ENCODE measurements at places on chromosomes 12 and 14. TPM values are rescaled to one million over a fixed set of nuclear protein-coding genes. Genes with fewer than 3 reads are reported as not detected.

DNA sequence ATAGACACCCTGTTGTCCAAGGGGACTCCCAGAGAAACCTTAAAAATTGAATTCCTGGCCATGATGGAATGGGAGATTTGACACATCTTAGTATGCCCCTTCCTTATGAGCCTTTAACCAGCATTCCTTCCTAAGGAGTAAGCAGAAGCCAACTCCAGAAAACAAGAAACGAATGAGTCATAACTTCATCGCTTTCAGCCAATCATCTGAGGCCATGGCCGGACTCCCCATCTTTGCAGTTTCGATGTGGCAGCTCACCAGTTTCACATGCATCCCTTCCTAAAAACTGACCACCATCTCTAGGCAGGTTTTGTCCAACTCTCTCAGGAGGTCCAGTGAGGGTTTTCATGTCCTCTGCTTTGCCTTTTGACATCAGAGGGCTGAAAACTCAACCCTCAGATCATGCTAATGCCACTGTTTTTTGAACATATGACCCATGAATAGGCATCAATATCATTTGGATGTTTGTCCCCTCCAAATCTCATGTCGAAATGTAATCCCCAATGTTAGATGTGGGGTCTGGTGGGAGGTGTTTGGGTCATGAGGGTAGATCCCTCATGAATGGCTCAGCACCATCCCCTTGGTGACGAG, 19.9 kb downstream of the DAAM1 start:
- no peak for DNase-seq

The THAP2 gene
- polyA plus RNA-seq, result 8.4 TPM

The KLRF1 gene
- polyA plus RNA-seq, result 0.42 TPM

DNA sequence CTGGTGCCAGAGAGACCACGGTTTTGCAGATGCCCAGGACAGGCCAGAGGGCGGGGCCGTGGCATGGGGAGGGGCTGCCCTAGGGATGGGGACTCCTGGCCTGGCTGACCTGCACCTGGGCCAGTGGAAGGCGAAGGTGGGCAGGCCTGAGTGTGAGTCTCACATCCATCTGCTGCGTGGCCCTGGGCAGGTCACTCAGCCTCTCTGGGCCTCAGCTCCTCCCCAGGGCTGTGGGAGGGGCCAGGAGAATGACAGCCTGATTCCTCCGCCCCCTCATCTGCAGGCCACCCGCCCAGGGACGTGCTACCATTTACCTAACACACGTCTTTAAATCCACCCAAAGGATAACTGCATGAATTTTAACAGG, 90.9 kb downstream of the GALNT9 start:
- DNase-seq, result no peak

GRCh38 chr12:24198070-24198469, 248.6 kb upstream of the SOX5 start:
- DNase-seq, result no peak

DNA sequence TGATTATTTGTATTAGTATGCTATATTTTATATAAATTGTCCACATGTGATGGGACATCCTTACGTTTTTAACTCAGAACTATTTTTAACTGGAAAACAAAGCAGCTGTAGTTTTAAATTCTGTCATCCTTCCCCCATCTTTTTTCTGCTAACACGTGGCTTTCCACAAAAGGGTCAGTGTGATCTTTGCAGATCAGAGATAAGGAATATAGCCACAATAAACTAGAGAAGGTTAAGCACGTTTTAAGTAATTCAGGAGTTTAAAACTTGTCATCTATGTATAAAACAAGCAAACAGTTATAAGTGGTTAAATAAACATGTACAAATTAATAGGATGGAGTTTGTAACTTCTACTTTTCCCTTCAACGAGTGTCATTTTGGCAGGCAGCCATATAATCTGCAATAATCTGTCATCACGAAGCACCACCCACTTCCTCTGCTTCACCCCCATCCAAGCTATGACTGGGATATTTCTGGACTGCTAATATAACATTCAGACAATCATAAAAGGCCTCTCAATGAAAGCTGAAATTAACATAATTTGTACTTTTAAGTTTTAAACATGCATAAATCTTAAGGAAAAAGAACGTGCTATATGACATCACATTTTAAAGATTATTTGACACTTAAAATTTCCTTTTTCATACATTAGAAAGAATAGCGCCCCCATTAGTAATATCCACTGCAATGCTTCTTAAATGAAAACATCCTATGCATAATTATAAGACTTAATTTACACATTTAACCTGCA, 15.3 kb downstream of the TAOK3 start:
- peak; percentile 58 for DNase-seq
